ENCODE measurements at places on chromosomes 12 and 14. TPM values are rescaled to one million over a fixed set of nuclear protein-coding genes. Genes with fewer than 3 reads are reported as not detected.

GRCh38 chr12:13471471-13471870, 274.9 kb downstream of the EMP1 start:
- DNase-seq, result no peak

DNA sequence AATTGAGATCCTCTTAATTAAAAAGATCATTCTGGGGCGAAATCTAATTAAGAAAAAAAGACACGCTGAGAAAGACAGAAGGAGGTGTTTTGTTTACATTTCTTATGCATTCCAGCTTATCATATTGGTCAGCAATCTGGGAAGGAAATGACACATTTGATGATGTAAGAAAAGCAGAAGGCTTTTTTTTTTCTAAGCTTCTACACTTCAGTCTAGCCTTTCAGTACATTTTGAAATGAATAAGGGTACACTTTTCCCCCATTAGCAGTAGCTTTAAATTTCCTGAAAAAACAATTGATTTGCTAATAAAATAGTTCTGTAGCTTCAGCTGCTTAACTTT, 5.9 kb upstream of the GSC start:
- DNase-seq, result no peak

DNA sequence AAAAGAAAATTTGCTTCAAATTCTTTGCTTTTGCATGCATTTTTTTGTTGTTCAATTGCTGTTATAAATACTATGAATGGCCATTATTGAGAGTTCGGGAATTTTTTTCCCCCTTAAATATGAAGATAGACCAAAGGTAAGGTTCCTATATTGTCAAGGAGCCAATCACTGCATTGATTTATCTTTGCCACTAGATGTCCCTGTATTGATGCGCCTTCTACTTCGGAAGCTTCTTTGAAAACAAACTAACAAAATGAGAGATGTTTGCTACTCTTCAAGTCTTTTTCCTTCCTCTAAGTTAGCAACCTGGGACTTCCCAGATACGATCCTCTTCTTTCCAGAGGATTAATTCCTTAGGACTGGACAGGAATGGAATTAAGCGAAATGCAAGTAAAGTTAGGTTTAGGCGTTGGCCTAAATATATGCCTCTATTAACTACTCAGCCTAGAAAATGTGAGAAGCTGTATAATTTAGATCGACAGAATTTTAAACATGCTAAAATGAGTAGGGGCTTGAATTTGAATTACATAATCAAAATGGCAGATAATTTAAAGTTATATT, 318.1 kb downstream of the AEBP2 start:
- DNase-seq, result no peak

CFAP54 gene
- 0.48 TPM for total RNA-seq

- no peak for DNase-seq
These were observed 126.5 kb upstream of the NTF3 start for GRCh38 chr12:5305425-5305824.

RNASE3 gene
- not detected for total RNA-seq

DNA sequence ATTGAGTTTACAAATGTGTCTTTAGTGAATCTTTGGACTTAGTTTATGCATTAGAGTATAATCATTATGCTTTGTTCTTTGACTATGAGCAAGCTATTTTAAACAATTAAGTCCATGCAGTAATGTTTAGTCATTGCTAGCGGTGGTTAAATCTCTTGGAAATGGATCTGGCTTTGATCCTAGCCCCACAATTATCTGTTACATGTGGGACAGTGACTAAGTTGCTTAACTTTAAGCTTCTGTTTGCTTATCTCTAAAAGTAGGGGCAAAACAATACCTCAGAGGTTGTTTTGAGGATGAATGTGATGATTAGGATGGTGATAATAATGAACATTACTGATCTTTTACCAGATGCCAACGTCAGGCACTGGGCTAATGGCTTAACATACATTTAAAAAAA, 124.2 kb downstream of the NPAS3 start:
- no peak for DNase-seq

CLEC2A gene
- not detected for total RNA-seq

- no peak for DNase-seq
These were observed 465.0 kb upstream of the ATP2B1 start for GRCh38 chr12:90173499-90174197.

- DNase-seq, result no peak
These were observed 40.4 kb downstream of the FOS start for GRCh38 chr14:75319021-75319420.

GRCh38 chr12:39798429-39798828, 178.8 kb upstream of the ABCD2 start:
- no peak for DNase-seq

IAPP gene
- not detected for total RNA-seq

DNA sequence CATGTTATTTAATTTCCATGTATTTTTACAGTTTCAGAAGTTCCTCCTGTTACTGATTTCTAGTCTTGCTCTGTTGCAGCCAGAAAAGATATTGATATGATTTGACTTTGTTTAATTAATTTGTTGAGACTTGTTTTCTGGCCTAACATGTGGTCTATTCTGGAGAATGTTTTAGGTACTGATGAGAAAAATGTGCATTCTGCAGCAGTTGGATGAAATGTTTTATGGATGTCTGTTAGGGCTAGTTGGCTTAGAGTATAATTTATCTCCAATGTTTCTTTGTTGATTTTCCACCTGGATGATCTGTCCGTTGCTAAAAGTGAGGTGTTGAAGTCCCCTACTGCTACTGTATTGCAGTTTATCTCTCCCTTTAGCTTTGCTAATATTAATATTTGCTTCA, 54.4 kb downstream of the GPR137C start:
- no peak for DNase-seq

GRCh38 chr12:40342010-40342409, 117.2 kb downstream of the LRRK2 start:
- DNase-seq, result no peak

DNA sequence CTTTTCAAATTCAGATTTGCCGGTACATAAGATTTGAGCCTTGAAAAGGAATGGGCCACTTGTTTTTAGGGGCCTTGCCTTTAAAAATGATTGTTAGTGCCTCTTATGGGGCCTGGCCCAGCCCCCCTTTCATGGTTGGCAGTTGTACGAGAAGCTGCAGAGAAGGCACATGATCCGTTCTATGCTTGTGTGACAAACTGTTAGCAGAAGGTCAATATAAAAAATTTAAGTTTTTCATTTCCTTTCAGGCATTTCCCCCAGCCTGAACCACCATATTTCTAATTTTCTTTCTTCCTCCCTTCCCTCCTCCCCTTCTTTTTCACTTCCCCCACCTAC, 119.1 kb downstream of the PLXNC1 start:
- DNase-seq, result no peak

FAM181A gene
- not detected for total RNA-seq

DNA sequence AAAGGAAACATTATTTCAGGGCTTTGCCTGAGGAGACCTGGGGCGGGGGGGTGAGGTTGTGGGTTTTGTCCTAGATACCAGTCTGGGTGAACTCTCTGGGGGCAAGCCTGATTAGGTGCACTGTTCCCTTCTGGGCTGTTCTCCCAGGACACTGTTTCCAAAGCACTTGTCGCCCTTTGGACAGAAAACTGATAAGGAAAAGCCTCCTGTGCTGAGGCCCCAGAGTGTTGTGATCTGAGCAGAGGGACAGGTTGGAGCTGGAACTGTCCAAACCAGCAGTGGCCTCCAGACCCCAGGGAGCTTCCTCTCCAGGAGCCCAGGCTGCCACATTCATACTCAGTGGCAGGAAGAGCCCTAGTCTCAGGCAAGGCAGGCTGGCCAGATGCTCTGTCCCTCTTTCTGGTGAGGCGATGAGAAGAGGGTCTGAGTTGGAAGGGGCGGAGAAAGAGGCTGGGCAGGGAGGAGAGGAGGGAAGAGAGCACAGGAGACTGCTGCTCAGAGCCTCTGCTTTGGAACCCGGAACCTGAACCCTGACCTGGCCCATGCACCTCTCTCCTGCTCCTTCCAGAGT, 1.9 kb downstream of the GALNT16 start:
- DNase-seq, result no peak

DNA sequence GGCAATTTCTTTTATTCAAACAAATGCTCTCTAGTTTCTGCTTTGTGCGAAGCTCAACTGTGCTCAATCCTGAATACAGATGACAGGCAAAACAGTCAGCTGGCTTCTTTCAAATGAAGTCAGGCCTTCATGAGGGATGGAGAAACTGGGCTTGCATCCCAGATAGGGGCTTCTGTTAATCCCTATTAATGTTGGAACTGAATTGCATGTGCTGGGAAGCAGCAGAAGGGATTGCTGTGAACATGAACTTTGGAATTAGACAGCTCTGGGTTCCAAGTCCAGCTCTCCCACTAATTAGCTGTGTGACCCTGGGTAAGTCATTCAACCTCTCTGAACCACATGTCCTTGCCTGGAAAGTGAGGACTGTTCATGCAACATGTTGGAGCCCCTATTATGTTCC, 21.1 kb upstream of the CORO1C start:
- DNase-seq, result no peak

GRCh38 chr12:52903855-52904508, 894 bp downstream of the KRT8 start:
- no peak for DNase-seq

- DNase-seq, result no peak
These were observed 79.2 kb downstream of the HECTD4 start for GRCh38 chr12:112303004-112303403.

DNA sequence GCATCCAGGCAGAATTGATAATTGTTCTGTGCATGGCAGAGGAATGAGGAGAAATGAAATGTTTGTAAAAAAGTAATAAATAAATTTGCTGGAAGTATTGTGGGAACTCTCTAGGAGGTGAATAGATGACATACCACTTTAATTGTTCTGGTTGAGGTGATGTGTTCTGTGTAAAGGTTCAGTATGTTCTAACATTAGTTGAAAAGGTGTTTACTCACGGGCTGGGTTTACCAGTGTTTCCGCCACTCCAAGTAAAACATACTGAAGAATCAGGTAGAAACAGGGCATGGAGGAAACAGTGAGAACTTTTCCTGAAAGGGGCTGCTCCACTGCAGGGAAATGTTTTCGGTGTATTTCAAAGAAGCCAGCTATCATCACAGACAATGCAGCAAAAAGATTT, 53.3 kb downstream of the SLC15A5 start:
- no peak for DNase-seq

PLCZ1 gene
- not detected for total RNA-seq

GRCh38 chr14:35044939-35045797, 904 bp upstream of the FAM177A1 start:
- DNase-seq, result no peak

DNA sequence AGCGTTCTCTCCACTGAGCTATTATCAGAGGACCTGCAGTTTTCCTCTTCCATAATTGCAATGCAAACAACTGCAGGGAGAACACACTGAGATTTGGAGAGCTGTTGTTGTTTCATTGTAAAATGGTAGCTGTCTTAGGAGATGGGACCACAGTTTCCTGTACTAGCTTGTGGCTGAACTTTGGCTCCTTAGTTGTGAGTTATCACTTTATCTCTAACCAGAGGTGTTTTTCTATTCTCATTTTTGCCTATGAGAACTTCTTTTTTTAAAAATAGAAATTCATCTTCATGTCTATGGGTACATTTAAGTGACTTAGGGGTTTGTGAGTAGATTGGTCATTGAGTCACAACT, 216.5 kb downstream of the SLC38A4 start:
- no peak for DNase-seq

DNA sequence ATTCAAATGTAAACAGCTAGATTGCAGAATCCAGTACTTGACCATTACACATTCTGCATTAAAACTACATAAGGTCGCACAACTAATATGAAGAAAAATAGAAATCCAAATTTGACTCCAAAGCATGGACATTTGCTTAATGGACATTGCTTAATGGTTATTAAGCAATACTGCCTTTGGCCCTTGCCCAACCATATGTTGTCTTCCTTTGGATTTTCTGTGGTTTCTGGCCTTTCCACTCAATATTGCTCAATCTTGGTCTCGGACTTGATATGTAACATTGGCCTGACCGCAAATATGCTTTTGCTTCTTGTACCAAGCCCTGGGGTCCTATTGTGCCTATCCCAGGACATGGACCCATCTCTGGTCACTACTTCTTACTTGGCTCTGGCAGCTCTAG, 67.2 kb downstream of the PTPRR start:
- no peak for DNase-seq

SLC5A8 gene
- not detected for total RNA-seq

JPH4 gene
- 0.19 TPM for total RNA-seq

KRT1 gene
- total RNA-seq, result not detected

TAS2R30 gene
- 2.2 TPM for total RNA-seq

DNA sequence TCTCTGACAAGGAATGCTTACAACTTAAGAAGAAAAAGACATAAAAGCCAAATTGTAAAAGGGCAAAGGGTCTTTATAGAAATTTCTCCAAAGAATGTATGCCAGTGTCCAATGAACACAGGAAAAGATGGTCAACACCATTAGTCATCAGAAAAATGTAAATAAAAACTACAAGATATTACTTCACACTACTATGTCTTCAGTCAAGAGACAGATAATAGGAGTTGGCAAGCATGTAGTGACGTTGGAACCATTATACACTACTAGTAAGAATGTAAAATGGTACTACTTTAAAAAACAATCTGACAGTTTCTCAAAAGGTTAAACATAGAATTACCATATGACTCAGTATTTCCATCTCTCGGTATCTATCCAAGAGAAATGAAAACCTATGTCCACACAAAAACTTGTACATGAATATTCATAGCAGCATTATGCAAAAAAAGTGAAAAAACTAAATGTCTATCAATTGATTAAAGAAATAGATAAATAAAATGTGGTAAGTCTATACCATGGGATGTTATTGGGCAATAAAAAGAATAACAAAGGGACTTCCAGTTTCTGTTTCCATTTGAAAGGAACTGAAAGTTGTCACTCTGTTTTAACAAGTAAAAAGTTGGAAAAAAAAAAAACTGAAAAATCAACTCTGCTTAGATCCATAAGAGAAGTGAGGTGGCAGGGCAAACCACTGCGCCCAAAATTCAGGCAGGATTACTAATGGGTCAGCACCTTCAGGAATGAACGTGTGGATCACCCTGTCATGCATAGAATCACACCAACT, 69.8 kb downstream of the ALG10B start:
- DNase-seq, result no peak

GRCh38 chr14:65565948-65566347, 153.4 kb downstream of the FUT8 start:
- no peak for DNase-seq

SRRM4 gene
- total RNA-seq, result 0.59 TPM

EPYC gene
- total RNA-seq, result not detected

DNA sequence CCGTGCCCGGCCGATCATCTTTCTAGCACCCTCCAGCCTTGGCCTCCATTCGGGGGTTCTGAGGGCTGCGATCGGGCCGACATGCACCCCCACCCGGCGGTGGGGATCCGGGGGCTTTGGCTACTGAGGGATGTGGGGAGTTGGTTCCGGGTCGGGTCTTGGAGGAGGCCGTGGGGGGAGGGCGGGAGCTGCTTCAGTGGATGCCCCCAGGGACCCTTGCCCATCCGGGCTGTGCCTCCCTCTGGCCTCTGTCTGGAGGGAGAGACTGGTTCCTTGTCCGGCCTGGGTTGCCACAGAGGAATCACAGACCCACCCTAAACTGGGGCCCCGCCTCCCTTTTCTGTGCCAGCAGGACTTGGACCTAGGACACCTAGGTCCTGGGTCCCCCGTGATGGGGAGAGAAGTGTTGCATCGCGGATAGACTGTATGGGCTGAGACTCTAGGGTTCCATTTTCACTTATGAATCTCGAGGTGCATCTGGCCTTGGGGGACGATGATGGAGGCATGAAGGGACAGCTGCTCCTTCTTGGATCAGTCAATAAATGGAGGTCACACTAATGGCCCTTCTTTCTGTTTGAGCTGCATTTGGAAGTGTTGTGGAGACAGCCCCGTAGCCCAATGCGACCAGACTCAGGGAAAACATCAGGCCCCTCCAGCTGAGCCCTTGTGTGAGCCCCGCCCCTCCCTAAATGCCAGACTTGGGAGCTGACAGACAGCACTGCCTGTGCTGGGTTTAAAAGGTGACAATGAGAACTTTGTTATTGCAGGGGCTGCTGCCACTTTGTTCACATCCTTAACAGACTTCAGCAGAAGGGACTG, 577 bp downstream of the DTX3 start:
- no peak for DNase-seq
